ENCODE measurements at places on chromosomes 1 and 21.

- no peak for DNase-seq
Measured at GRCh38 chr1:208584167-208584755, 340.1 kb upstream of the PLXNA2 start.

- no peak for DNase-seq
Measured at GRCh38 chr1:210588946-210589345, 260.2 kb downstream of the HHAT start.

- no peak for DNase-seq
Measured at GRCh38 chr21:18387994-18388393, 15.6 kb downstream of the TMPRSS15 start.

DNA sequence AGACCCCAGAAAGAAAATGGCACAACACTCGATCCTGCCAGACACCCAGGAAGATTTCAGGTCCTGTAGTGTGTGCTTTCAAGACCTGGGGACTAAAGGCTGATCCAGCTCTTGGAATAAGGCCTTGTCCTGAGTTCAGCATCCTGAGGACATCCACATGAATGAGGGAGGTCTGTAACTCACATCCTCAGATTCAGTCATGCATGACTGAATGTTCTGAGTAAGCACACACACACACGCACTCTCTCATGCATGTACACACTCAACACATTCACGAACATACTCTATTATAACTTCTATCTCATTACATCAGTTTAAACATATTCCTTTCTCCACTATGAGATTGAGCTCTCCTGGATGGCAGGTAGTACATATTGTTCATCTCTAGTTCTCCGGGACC lies 273.4 kb upstream of the BEND5 start:
- DNase-seq, result no peak

DNA sequence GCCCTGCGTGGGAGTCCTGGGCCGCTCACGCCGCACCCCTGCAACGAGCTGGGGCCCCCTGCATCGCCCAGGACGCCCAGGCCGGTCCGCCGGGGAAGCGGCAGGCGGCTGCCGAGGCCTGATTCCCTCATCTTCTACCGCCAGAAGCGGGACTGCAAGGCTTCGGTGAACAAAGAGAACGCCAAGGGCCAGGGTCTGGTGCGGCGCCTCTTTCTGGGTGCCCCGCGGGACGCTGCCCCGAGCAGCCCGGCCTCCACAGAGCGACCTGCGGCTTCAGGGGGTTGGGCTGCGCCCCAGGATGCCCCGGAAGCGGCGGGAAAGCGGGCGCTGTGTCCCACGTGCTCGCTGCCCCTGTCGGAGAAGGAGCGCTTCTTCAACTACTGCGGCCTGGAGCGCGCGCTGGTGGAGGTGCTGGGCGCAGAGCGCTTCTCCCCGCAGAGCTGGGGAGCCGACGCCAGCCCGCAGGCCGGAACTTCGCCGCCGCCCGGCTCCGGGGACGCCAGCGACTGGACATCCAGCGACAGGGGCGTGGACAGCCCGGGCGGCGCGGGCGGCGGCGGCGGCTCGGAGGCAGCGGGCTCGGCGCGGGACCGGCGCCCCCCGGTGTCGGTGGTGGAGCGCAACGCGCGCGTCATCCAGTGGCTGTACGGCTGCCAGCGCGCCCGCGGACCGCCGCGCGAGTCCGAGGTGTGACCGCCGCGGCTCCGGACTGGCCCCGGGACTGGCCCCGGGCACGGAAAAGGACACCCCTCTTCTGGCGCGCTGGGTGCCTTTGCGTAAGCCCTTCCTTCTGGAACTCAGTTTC lies 2.7 kb downstream of the FAM110D start:
- DNase-seq, result no peak

GRCh38 chr1:234970731-234971476 lies 157.7 kb downstream of the TOMM20 start:
- no peak for DNase-seq

GRCh38 chr1:195495720-195496635 lies 1112.3 kb downstream of the KCNT2 start:
- no peak for DNase-seq

DNA sequence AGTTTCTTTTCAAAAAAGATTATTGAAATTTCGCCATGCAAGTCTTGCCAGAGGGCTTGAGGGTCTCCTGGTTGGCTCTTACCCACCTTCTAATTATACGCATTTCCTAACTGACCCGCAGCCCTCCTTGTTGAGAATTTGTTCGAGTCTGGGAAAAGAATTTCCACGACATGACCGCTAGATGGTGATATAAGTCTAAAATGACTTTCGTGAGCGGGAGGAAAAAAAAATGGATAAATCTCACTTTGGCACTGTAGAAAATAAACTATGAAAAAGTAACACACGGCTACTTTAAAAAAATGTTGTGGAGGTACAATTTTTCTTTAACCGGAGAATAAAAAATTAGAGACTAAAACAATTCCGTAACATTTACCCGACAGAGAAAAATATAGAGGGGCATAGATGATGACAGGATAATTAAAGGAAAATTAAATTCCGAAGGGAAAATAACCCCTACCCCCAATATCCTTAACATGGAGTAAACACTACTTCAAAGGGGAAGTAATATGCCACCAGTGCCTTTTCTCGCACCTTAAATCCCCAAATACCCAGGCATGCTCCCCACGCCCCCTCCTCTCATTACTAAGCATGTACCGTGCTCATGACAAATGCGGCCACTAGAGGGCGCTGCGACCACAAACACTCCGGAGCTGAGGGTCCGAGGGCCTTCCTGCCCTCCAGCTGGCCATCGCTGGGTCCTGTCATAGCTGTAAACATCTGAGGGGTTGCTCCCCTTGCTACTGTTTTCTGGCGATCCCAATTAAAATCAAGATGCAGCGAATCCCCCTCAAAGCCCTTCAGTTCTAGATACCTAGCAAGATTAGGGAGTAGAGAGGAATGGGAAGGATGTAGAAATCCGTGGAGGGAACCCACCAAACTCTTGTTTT lies 266.9 kb downstream of the ASTN1 start:
- DNase-seq, result no peak

- DNase-seq, result no peak
Measured at GRCh38 chr1:11981378-11982009, 1.2 kb downstream of the MFN2 start.

- DNase-seq, result no peak
Measured at GRCh38 chr1:187517546-187517945, 688.8 kb downstream of the PLA2G4A start.

GRCh38 chr1:243596431-243597062 lies 253.5 kb downstream of the AKT3 start:
- no peak for DNase-seq

DNA sequence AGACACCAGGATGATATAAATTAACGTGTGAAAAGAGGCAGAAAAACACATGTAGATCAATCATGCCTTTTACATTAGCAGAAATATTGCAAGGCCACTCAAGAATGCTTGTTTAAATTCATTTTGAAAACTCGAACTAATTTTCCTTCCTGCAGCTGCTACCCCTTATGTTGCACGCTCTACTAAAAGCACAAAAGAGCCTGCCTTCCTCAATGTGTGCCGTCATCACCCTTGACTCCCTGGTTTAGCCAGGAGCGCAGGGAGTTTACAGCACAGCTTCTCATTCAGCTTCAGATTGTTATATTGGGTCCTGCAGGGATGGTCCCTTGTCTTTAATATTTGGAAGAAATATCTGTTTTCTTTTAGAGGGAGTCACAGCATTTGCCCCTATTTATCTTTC lies 10.1 kb upstream of the ST6GALNAC5 start:
- DNase-seq, result no peak

DNA sequence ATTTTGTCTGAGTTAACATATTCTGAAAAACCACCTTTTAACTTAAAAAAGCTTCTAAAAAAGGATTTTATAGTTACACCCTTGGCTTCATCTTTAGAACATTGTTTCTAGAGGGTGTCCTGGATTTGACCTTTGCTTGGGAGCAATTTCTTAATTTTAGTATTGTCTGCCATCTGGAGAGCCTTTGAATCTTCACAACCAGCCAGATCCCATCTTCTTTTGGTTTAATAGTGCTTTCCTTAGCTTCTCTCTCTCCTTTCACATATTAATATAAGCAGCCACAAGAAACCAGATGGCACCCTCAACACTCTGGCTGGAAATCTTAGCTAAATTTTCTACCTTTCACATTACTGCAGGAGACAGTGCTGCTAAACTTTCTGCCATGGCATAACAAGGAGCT lies 76.5 kb upstream of the TSPAN2 start:
- no peak for DNase-seq

GRCh38 chr21:17742181-17742580 lies 77.0 kb downstream of the C21orf91 start:
- DNase-seq, result no peak

DNA sequence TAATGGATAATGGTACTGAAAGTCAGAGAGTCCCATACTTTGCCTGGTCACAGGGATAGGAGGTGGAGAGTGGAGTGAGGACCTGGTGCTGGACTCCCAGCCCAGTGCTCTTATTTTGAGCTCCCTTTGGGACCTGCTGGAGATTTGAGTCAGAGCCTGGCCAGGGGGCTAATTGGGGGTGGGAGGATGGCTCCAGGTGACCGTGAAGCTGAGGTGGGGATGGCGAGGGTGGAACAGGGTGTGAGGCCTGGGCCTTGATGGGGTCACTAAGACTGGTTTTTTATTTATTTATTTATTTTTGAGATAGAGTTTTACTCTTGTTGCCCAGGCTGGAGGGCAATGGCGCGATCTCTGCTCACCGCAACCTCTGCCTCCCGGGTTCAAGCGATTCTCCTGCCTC lies 17.8 kb downstream of the AMPD2 start:
- DNase-seq, result no peak

GRCh38 chr1:19232524-19232846 lies 18.8 kb downstream of the EMC1 start:
- no peak for DNase-seq

DNA sequence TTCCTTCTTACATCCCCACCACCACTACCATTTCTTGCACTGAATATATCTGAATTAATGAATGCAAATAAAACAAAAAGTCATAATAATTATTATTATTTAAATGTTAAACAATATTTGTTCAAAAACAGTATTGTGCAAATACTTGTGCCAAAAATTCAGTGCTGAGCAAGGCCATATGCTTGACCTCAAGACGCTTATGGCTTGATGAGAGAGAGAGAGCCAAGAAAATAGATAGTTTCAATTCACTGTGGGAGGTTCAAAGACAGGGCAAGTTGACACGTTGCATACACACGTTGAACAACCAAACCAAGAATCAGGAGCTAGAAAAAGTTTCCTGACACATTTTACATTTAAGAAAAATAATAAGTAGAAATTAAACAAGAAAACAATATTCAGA lies 1421.7 kb downstream of the KCNT2 start:
- DNase-seq, result no peak

GRCh38 chr1:32719681-32720275 lies 17.2 kb upstream of the SYNC start:
- no peak for DNase-seq

GRCh38 chr1:11594222-11594621 lies 60.0 kb downstream of the FBXO2 start:
- DNase-seq, result no peak

GRCh38 chr1:198462365-198463019 lies 78.0 kb downstream of the ATP6V1G3 start:
- no peak for DNase-seq

GRCh38 chr1:233598891-233599541 lies 14.9 kb upstream of the KCNK1 start:
- no peak for DNase-seq

DNA sequence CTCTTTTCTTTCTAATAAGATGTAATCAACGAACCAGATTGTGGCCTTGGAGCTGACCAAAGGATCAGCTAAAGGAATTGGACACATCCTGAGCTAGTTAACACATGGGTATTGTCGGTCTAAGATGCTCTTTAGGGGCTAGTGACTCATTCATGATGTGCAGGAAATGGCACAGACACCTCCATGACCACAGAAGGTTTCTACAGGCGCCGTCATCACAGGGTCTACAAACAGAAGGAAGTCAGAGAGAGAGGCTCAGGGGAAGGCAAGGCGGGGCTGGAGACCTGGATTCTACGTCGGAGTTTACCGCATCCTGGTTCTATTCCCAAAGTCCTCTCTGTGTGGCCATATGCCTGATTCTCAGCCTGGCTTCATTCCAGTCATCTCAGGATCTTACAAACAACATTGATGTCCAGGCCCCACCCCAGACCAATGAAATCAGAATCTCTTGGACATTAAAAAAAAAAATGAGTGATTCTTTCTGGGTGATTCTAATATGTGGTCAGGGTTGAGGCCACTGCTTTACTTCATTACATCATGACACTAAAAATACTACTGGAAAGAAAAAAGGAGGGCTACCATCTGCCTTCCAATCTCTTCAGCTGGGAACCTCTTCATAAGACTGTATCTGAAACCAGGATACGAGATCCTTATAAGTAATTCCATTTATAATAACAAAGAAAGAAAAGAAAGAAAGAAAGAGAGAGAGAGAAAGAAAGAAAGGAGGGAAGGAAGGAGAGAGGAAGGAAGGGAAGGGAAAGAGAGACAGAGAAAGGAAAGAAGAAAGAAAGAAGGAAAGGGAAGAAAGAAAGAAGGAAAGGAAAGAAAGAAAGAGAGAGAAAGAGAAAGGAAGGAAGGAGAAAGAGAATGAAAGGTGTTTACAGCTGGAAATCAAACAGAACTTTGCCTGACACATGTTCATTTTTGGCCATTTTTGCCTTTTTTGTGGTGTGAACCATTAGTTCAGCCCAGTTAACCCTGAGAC lies 11.6 kb upstream of the KCNJ15 start:
- DNase-seq, result peak; percentile 4

- DNase-seq, result no peak
Measured at GRCh38 chr1:189152685-189153084, 1325.0 kb downstream of the BRINP3 start.

GRCh38 chr1:19628879-19629278 lies 15.2 kb upstream of the NBL1 start:
- DNase-seq, result no peak

DNA sequence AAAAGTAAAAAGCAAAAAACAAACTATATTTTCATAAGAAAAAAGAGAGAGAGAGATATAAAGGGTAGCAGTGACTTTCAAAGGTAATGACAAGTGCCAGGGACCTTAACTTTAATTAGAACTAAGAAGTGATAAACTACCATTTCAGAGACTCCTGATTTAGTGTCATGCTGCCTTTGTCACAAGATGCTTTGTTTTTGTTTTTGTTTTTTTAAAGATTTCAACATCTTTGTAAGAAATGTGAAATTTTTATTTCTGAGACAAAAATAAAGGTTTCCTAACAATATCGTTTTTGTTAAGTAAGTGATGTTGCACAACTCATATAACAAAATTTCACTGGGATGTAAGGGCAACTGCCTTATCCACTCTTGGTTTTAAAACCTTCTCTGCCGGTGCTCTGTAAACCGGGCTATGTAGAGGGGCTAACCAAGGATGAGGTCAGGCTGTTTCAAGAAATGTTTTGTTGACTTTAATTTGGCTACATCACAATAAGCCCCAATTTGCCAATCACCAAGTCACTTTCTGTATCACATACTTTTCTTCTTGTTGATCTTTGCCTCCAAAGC lies 35.2 kb upstream of the SYT2 start:
- DNase-seq, result no peak

- no peak for DNase-seq
Measured at GRCh38 chr1:213585959-213586586, 401.7 kb upstream of the PROX1 start.

- DNase-seq, result no peak
Measured at GRCh38 chr1:223524930-223525451, 131.8 kb downstream of the CCDC185 start.

GRCh38 chr1:1624443-1625403 lies 7.2 kb upstream of the MMP23B start:
- no peak for DNase-seq

Measured in activated naive CD4-positive, alpha-beta T cell (primary cell).